ENCODE measurements at places on chromosomes 3 and 15.

DNA sequence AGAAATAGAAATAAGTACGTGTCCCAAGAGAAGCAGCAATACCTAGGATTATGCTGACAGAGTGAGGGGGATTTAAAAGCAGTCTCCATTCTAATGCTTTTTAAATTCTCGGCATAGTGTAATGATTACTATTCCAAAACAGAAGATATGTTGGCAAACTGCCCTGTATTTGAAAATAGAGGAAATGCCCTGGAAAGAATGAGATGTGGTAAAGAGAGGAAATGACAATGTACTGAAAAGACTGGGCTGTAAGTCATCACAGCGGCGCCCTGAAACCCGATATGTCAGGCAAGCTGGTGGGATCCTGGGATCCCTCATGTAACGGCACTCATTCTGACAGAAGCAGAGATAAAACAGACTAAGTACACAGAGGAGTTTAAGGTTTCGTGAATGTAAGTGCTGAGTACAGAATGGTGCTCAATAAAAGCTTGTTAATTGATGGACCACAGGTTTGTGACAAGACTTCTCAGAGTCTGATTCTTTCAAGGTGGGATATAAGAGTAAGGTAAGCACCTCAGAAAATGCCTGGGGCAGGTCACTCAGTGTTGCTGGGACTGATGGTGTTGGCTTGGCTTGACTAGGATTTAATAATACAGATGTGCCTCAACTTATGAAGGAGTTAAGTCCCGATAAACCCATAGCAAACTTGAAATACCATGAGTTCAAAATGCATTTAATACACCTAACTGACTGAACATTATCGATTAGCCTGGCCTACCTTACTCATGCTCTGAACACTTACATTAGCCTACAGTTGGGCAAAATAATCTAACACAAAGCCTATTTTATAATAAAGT, 91.4 kb downstream of the NFKBIZ start:
- ATAC-seq, result no peak

- no peak for ATAC-seq
Observed at GRCh38 chr3:34159613-34160420, 361.4 kb downstream of the PDCD6IP start.

GRCh38 chr3:12729051-12729651, 29.9 kb downstream of the TMEM40 start:
- no peak for ATAC-seq

- no peak for ATAC-seq
Observed at GRCh38 chr3:16290007-16290826, 25.2 kb downstream of the OXNAD1 start.

DNA sequence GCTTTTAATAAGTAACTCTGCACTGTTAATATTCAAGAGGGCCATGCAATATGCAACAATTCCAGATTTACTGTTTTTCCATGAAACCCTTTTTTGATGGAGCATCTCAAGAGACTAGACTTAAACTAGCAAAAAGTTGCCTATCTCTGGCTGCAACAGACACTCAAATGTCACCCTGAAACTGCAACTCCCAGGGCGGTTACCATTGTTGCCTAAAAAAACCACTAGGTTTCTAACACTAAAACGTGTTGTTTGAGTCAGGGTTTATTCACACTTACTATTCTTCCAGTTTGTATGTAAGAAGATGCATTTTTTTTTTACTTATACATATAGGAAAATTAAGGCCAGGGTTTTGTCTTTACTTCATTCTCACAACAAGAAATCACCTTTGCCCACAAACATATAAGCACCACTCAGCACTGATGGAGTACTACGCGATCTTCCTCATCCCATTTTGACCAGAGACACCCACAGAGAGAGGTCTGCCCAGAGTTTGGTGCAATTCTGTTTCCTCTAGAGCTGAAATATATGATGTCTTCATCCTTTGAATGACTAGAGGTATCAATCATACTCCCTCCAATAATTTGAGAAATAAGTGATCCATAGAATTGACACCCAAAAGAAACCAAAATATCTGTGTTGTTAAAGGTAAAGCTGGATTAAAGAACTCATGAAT, 124.0 kb upstream of the SNTN start:
- no peak for ATAC-seq

- ATAC-seq, result no peak
Observed at GRCh38 chr3:177574222-177574856, 377.1 kb upstream of the TBL1XR1 start.

DNA sequence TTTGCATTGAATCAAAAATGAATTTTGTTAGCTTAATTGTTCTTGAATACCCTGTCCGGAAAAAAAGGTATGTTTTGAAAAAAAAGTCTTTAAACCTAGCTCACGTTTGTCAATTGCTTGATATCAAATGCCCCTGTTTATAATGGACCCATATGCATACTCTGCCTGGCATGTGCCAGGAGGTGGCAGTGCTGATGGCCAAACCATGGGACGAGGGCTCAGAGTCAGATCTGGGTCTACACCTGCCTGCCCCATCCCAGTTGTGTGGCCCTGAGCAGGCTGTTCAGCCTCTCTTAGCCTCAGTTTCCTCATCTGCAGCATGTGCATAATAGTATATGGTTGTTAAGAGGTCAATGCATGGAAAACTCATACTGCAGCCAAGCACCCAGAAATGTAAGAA, 38.8 kb downstream of the PRKCD start:
- no peak for ATAC-seq

GRCh38 chr3:48243886-48244285, 3.0 kb downstream of the ZNF589 start:
- no peak for ATAC-seq

DNA sequence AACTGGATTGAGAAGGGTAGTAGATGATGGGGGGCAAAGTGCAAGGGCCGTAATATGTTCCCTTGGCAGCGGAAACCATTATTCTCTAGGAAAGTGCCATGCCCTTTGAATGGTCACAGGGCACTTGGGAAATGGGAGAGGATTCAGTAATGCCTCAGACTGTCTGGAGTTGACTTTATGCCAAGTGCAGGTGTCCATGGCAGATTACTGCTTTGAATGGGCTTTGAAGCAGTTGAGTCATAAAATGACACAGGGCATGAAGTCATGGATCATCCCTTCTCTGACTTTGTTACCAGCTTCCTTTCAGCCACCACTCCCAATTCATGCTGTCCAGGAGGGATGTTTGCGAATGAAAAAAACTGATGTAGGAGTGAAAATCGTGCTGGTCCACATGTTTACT, 20.1 kb downstream of the AADACL2 start:
- ATAC-seq, result no peak

GRCh38 chr3:177721864-177722785, 524.8 kb upstream of the TBL1XR1 start:
- ATAC-seq, result no peak

GRCh38 chr15:66225656-66226274, 27.8 kb downstream of the MEGF11 start:
- ATAC-seq, result no peak

DNA sequence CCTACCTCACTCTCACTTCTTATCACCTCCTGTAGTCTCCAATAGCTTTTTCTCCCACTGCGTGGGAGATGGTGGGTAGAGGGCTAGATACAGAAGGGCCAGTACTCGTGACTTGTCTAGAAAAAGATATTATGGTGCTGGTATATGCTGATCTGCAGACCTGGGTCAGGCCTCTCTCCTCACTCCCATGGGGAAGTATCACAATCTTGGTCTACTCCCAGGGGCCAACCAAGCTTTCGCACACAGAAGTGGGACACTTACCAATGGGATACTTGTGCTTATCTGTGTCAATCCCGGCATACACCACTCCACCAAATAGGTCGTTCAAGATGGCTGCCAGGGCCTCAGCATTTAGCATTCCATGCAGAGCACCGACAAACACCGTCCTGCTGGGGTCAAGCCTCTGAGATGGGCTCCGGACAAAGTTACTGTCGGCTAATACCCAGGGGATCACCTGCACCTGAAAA, 9.0 kb upstream of the RPS17 start:
- ATAC-seq, result no peak

DNA sequence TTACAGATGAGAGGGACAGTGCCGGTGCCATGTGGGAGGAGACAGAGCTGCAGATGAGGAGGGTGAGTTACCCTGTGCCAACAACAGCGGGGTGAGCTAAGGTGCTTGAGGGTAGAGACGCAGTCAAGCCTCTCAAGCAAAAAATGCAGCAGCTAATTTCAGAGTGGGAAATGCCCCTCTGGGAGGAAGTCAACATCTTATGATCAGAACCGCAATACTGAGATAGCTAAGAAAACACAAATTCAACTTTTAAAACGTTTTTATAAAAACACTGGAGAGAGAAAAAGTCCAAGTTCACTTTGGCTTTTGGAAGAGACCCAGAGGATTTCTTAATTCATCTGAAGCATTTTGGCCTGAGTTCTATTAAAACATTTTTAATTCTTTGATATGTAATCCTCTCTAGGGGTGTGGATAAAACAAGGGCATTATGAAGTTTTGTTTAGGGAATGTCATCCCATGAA, 319.2 kb downstream of the SLC9A9 start:
- ATAC-seq, result peak; percentile 41

DNA sequence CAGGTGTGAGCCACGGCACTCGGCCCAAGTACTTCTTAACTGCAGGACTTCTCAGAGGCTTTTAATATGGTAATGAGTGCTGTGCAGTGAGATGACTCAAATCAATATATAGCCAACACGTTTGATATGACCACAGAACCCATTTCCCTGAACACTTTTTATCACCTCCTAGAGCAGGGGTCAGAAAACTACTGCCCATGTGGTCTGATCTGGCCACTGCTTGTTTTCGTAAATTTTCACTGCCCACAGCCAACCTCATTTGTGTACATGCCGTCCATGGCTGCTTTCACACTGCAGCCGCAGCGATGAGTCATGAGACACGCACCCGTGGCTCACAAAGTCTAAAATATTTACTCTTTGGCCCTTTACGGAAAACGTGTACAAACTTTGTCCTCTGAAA, 179.2 kb downstream of the RORA start:
- ATAC-seq, result no peak

GRCh38 chr15:68586274-68586961, 7.6 kb downstream of the CORO2B start:
- ATAC-seq, result no peak

GRCh38 chr15:100785181-100786138, 94.2 kb upstream of the ALDH1A3 start:
- no peak for ATAC-seq

DNA sequence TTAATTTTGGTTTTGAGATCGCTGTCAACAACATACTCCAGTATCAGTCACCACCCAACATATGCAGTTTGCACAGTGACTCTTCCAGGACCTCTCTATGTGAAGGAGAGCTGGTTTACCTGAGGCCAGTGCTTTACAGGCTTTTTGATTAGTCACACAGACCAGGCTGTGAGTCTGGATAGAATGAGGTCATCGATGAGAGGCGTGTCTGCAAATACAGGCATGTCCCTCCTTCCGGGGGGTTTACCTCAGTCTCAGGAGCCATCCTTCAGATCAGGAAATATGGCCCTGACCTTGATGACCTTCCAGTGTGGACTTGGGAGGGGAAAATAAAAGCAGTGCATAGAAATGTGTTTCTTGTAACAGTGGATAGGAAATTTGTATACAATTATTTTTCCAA, 46.9 kb downstream of the KBTBD12 start:
- no peak for ATAC-seq

Measured in activated CD4-positive, CD25-positive, alpha-beta regulatory T cell treated with anti-CD3 and anti-CD28 coated beads, Interleukin-2, amount 50 U/mL, for 24 hours (primary cell).